Left lobe of liver (tissue), 2 donors: ENCODE measurements at places on chromosomes 13 and 19. TPM values are rescaled to one million over a fixed set of nuclear protein-coding genes. Genes with fewer than 3 reads are reported as not detected.

The KCNRG gene
- not detected for total RNA-seq

The NCCRP1 gene
- 0.08 TPM for total RNA-seq

The ZNF226 gene
- 8.3 TPM for total RNA-seq

The CEACAM5 gene
- total RNA-seq = 0.81 TPM

The ZNF493 gene
- total RNA-seq = 5.9 TPM

The GPC5 gene
- 0.65 TPM for total RNA-seq

The TSC22D1 gene
- 31.5 TPM for total RNA-seq

The ZNF726 gene
- 0.63 TPM for total RNA-seq

The RASAL3 gene
- total RNA-seq = 1.9 TPM

The ANGPTL4 gene
- total RNA-seq = 64.2 TPM

The ZNF180 gene
- 4.3 TPM for total RNA-seq

The LONP1 gene
- total RNA-seq = 68.7 TPM

The KLK8 gene
- not detected for total RNA-seq

The PSG7 gene
- total RNA-seq = not detected

The IQCN gene
- 2.8 TPM for total RNA-seq

The THAP8 gene
- 2.2 TPM for total RNA-seq

The CFAP97D2 gene
- total RNA-seq = not detected

The ADGRL1 gene
- 1.3 TPM for total RNA-seq

The PLPP2 gene
- 1.8 TPM for total RNA-seq

The PEAK3 gene
- 0.28 TPM for total RNA-seq

The SHISA2 gene
- not detected for total RNA-seq

The POLRMT gene
- 51.8 TPM for total RNA-seq

The HCST gene
- total RNA-seq = 1.8 TPM

The TMEM238 gene
- total RNA-seq = 26.6 TPM

The RGCC gene
- 0.88 TPM for total RNA-seq

The OLFM4 gene
- 0.35 TPM for total RNA-seq

The ALDH16A1 gene
- total RNA-seq = 29.7 TPM

The NDUFA3 gene
- total RNA-seq = 74.5 TPM

The FSD1 gene
- 1.3 TPM for total RNA-seq

The ERCC2 gene
- 15.3 TPM for total RNA-seq

The ZNF723 gene
- total RNA-seq = not detected

The ZNF208 gene
- 0.70 TPM for total RNA-seq

The SIGLEC5 gene
- total RNA-seq = not detected

The FUT3 gene
- 0.93 TPM for total RNA-seq

The FLT1 gene
- total RNA-seq = 12.6 TPM

The PPM1N gene
- 0.86 TPM for total RNA-seq

The AP1M2 gene
- 1.0 TPM for total RNA-seq

The ZNF222 gene
- total RNA-seq = 0.96 TPM

The FGF22 gene
- total RNA-seq = 0.30 TPM

The ACER1 gene
- 0.88 TPM for total RNA-seq

The DAND5 gene
- total RNA-seq = not detected

The EFNA2 gene
- total RNA-seq = 8.6 TPM

The S1PR5 gene
- 0.30 TPM for total RNA-seq

The PRMT1 gene
- total RNA-seq = 28.7 TPM

The PCSK4 gene
- total RNA-seq = 4.8 TPM

The HSPB6 gene
- 7.0 TPM for total RNA-seq

The ANKRD24 gene
- total RNA-seq = 5.6 TPM

The SLC7A9 gene
- 11.4 TPM for total RNA-seq

The ATXN8OS gene
- not detected for total RNA-seq

The ALOX5AP gene
- total RNA-seq = 1.5 TPM

The TNFSF11 gene
- 0.38 TPM for total RNA-seq
